Activated naive CD4-positive, alpha-beta T cell treated with anti-CD3 and anti-CD28 coated beads for 36 hours (primary cell): ENCODE measurements at places on chromosomes 7 and 10. TPM values are rescaled to one million over a fixed set of nuclear protein-coding genes. Genes with fewer than 3 reads are reported as not detected.
A peak's percentile ranks its signal among the peaks of the same experiment; 100 is the strongest.

DNA sequence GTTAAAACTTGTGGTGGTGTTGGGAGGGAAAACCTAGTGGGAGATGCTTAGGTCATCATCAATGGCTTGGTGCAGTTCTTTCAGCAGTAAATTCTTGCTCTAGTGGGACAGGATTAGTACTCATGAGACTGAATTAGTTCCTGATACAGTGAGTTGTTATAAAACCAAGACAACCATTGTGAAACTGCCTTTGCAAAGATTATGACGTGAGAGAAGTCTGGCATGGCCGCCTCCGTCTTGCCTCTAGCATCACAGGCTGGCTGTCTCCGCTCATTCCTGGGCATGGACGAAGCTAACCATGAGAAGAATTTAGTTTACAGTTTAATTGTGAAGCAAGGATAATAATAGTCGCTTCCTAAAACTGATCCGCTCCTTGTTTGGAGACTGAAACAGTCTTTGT is 186.4 kb downstream of the KIF20B start:
- no peak overlapping the region for H3K4me3 ChIP-seq
- H3K36me3 ChIP-seq: no peaks in the 10 kb centered on the region
- H3K4me1 ChIP-seq: no peaks in the 10 kb centered on the region
- H3K27me3 ChIP-seq: peaks cover 12% of the 10 kb centered on the region

DNA sequence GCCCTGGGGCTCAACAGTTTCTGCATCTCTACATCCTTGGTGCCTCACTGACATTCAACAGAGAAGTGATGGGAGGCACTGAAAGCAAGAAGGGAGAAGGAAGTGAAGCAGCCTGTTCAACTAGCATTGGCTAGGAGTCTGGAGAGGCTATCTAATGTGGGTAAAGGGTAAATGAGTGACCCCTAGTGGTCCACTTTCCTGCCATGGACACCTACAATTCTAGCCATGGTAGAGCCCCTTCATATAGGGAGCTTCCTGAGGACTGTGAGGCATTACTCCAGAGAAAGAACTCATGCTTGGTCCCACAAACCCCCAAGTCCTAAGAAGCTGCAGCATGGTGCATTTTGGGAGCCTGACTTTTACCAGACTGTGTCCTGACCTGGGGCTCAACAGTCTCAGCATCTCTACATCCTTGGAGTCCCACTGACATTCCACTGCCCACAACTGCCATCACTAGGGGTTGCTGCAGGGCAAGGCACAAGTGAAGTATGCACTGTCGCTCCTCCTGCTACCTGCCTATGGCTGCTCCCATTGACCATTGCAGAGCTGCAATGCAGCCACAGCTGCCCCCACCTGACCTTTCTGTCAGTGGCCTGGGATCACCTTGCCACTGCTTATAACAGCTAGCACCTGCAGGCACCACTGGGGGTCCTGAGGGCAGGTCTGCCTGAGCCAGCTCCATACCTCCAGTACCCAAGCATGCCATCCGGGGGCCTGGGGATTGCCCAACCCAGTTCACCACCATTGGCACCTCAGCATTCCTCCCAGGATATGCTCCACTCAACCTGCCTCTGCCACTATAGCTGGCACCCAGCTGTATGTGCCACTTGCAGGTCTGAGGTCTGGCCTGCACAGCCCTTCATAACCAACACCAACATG is 44.1 kb upstream of the CDK6 start:
- no peaks in the 10 kb centered on the region for H3K36me3 ChIP-seq
- H3K4me3 ChIP-seq: no peak overlapping the region
- peak; percentile 43 for DNase-seq
- peaks cover 9% of the 10 kb centered on the region for H3K27me3 ChIP-seq
- H3K27ac ChIP-seq: no peak overlapping the region

- H3K27me3 ChIP-seq: peaks cover 15% of the 10 kb centered on the region
- peaks cover 14% of the 10 kb centered on the region for H3K4me1 ChIP-seq
- H3K27ac ChIP-seq: no peak overlapping the region
- no peak for DNase-seq
- H3K4me3 ChIP-seq: no peak overlapping the region
- H3K36me3 ChIP-seq: no peaks in the 10 kb centered on the region
These were observed 107.0 kb downstream of the XRCC2 start for GRCh38 chr7:152568972-152569371.

- no peak overlapping the region for H3K27ac ChIP-seq
- no peak for DNase-seq
- H3K27me3 ChIP-seq: no peaks in the 10 kb centered on the region
- no peaks in the 10 kb centered on the region for H3K4me1 ChIP-seq
- H3K4me3 ChIP-seq: no peak overlapping the region
These were observed 59.9 kb upstream of the AQP1 start for GRCh38 chr7:30851651-30852307.

- no peaks in the 10 kb centered on the region for H3K27me3 ChIP-seq
- H3K4me3 ChIP-seq: no peak overlapping the region
These were observed 105.1 kb downstream of the NRP1 start for GRCh38 chr10:33229252-33229948.

- no peak overlapping the region for H3K4me3 ChIP-seq
- no peak for DNase-seq
- no peaks in the 10 kb centered on the region for H3K4me1 ChIP-seq
- no peaks in the 10 kb centered on the region for H3K36me3 ChIP-seq
- peaks cover 5% of the 10 kb centered on the region for H3K27me3 ChIP-seq
These were observed 69.5 kb upstream of the PODXL start for GRCh38 chr7:131625817-131626372.

GRCh38 chr7:50147951-50148808 is 55.1 kb upstream of the ZPBP start:
- peak overlapping the region; percentile 34 for H3K4me3 ChIP-seq
- peaks cover 91% of the 10 kb centered on the region for H3K4me1 ChIP-seq
- H3K27me3 ChIP-seq: no peaks in the 10 kb centered on the region
- peak overlapping the region; percentile 91 for H3K27ac ChIP-seq
- H3K36me3 ChIP-seq: no peaks in the 10 kb centered on the region

GRCh38 chr7:22831602-22832305 is 9.1 kb upstream of the TOMM7 start:
- H3K27me3 ChIP-seq: peaks cover 10% of the 10 kb centered on the region
- DNase-seq: no peak
- H3K4me1 ChIP-seq: no peaks in the 10 kb centered on the region
- no peak overlapping the region for H3K4me3 ChIP-seq
- no peak overlapping the region for H3K27ac ChIP-seq

DNA sequence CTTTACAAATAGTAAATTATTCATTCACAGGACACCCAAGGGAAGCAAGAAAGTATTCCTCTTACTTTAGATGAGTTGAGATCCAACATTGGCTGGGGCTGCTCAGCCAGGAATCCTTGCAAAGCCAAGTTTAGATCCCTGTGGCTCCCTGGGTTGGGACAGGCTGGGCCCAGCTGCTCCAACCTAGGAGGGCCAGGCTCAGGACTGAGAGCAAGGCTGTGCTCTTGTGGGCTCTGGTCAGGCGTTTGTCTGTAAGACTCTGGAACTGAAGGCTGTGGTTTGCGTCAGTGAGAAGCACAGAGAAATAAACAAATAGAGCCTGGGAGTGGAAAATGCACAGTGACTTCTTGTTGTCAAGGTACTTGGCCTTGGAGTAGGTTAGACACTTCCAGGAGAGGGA is 53.2 kb upstream of the TMEM273 start:
- H3K4me3 ChIP-seq: no peak overlapping the region
- no peak for DNase-seq
- no peaks in the 10 kb centered on the region for H3K36me3 ChIP-seq
- no peak overlapping the region for H3K27ac ChIP-seq
- H3K4me1 ChIP-seq: no peaks in the 10 kb centered on the region
- H3K27me3 ChIP-seq: peaks cover 18% of the 10 kb centered on the region

DNA sequence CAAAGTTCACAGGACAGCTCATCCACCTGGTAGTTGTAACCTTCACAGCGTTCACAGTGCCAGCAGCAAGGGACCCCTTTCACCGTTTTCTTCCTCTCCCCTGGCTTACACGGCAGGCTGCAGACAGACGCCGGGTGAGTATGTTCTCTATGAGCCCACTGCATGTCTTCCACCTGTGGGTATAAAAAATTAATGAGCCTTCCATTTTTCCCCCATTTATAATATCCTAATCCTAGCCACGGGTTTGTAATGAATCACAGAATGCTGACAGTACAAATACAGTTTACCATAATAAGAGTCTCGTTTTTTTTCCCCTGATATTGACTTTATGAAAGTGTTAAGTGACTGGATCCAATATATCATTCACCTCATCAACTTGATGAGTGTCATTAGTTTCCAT is 719.0 kb downstream of the GRM8 start:
- H3K4me1 ChIP-seq: no peaks in the 10 kb centered on the region
- H3K27me3 ChIP-seq: no peaks in the 10 kb centered on the region
- no peaks in the 10 kb centered on the region for H3K36me3 ChIP-seq
- H3K4me3 ChIP-seq: no peak overlapping the region

- DNase-seq: no peak
- H3K4me1 ChIP-seq: peaks cover 3% of the 10 kb centered on the region
- H3K27me3 ChIP-seq: no peaks in the 10 kb centered on the region
- peaks cover 9% of the 10 kb centered on the region for H3K36me3 ChIP-seq
- no peak overlapping the region for H3K27ac ChIP-seq
These were observed 36.2 kb downstream of the GOT1 start for GRCh38 chr10:99394256-99394655.

DNA sequence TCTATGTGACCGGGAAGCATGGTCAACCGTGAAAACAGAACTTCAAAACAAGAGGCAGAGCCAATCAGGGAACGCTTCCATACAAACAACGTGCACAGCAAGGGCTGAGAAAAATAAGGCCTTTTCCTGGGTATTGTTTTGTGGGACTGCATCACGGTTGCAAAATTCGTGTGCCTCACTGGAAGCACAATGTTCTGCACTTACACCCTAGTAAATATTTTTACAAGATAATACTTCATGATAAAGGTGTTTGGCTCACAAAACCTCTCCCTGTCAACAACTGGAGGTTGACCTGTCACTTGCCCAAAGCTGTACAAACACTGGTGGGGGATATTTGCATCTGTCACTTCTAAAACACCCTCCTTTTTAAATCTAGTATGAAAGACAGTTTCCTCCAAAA is 37.0 kb downstream of the KLF6 start:
- H3K36me3 ChIP-seq: no peaks in the 10 kb centered on the region
- no peaks in the 10 kb centered on the region for H3K27me3 ChIP-seq
- H3K27ac ChIP-seq: no peak overlapping the region
- DNase-seq: no peak
- H3K4me1 ChIP-seq: peaks cover 5% of the 10 kb centered on the region

DNA sequence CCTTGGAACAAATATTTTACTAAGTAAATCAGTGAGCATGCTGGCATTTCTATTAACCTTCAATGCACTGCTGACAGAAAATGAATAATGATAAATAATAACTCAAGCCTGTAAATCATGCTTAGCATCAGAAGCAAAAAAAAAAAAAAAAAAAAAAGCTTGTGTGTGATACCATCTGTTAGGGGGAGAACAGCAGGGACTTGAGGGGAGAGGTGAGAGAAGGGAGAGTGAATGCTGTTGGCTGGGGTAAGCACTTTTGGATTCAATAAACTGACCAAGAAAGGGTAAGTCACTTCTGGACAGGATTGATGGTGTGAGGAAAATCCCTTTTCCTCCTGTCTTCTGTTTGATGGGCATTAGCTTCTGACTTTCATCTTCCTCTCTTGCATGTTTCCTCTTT is 996.4 kb downstream of the KCNMA1 start:
- no peak overlapping the region for H3K27ac ChIP-seq
- H3K4me1 ChIP-seq: no peaks in the 10 kb centered on the region
- H3K36me3 ChIP-seq: no peaks in the 10 kb centered on the region
- DNase-seq: no peak
- H3K4me3 ChIP-seq: no peak overlapping the region

DNA sequence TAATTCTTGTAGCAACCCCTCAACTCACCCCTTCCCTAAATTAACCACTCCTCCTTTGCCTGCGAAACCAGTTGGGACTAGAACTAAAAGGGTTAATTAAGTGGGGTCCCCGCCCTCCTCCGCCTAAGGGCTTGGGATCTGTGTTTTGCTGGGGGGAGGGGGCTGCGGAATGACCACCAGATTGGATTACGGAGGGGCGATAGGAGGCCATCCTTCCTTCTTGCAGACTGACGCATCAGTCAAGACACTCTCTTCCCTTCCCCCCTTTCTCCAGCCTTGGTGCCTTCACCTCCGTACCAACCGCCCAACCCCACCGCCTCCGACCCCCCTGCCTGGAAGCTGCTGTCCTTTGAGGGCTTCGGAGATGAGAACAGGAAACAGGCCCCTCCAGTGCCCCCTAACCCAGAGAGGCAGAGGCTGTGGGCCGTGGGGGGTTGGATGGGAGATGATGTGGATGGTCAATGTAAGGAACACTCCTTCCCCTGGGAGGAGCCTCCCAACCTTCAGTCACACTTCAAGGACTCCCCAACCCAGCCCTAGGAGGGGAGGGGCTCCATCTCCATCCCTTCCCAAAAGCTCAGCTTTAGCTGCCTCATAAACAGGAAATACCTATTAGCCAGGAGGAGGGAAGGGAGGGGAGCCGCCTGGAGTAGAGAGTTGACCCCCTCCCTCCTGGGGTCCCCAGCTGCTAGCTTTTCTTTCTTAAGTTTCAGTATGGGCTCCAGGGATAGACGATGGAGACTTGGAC is 997 bp upstream of the LDB1 start:
- H3K4me3 ChIP-seq: peak overlapping the region; percentile 93
- no peaks in the 10 kb centered on the region for H3K36me3 ChIP-seq
- peak overlapping the region; percentile 83 for H3K27ac ChIP-seq
- H3K4me1 ChIP-seq: peaks cover 30% of the 10 kb centered on the region

DNA sequence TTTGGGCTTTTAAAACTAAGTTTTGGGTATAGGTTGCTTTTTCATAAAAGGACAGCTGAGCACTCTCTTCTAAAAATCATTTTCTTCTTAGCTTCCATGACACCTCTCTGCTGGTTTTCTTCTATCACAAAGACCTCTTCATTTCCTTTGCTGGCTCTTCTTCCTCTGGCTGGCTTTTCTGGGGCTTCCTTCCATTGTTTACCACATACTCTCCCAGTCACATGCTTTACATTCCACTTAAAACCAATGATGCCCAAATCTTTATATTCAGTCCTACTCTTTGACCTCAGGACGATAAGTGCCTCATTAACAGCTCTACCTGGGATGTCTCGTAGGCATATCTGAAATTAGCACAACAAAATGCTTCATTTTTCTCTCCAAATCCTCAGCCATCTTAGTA is 26.8 kb downstream of the FAM133B start:
- H3K4me3 ChIP-seq: no peak overlapping the region
- H3K4me1 ChIP-seq: no peaks in the 10 kb centered on the region
- peak overlapping the region; percentile 21 for H3K27ac ChIP-seq
- no peak for DNase-seq
- peaks cover 7% of the 10 kb centered on the region for H3K36me3 ChIP-seq

DNA sequence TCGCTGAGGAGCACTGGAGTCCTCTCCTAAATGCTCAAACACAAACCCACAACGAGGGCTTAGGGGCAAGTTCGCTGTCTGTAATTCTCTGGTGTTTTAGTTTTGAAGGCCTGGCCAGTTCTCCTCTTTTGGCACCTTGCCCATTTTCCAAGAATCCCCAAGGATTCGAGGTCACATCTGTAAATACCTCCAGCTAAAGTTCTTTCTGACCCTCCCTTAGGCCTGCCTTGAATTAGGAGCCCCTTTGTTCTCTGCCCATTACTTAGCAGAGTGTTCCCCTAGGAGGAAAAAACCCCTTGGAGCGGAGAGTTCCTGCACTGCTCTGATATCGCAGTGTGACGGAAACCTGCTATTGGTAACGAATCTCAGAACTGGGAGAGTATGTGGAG is 743 bp upstream of the PYROXD2 start:
- DNase-seq: no peak
- H3K4me3 ChIP-seq: no peak overlapping the region
- peaks cover 9% of the 10 kb centered on the region for H3K36me3 ChIP-seq
- H3K4me1 ChIP-seq: peaks cover 16% of the 10 kb centered on the region

The EIF5AL1 gene
- 3.5 TPM for total RNA-seq

The GLCCI1 gene
- total RNA-seq: 13.3 TPM

The GCK gene
- 2.1 TPM for total RNA-seq

The PNLIPRP2 gene
- total RNA-seq: not detected

The METTL27 gene
- total RNA-seq: 1.7 TPM

The MACC1 gene
- total RNA-seq: 0.05 TPM

The PNLIPRP1 gene
- not detected for total RNA-seq

The ASZ1 gene
- total RNA-seq: not detected
